NCI-H226 (cell line): ENCODE measurements at places on chromosomes 4 and X.

DNA sequence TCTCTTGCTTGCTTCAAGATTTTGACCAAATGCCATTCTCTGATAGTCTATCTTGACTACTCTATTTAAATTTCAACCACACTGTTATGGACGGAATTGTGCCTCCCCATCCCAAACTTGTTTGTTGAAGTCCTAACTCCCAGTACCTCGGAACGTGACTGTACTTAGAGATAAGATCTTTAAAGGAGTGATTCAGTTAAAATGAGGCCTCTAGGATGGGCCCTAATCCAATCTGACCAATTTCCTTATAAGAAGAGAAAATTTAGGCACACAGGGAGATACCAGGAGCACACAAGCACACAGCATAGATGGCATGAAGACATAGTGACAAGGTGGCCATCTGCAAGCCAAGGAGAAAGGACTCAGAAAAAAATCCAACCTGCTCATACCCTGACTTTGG lies 269.9 kb downstream of the KCNIP4 start:
- DNase-seq: no peak

DNA sequence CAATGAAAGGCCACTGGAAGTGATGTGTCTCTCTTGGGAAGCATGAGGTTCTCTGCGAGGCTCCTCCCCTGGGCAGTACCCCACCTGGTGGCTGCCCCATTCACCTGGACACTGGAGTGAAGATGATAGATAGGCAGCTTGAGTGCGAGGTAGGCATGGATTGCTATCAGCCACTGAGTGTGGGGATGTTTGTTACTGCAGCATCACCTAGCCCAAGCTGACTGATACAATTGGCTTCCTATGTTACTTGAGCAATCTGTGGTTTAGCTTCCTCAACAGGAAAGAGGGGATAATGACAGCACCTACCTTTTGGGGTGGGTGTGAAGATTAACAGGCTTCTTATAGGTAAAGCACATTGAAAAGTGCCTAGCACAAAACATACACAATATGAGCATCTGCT lies 30.8 kb downstream of the ADRA2C start:
- no peak for DNase-seq

GRCh38 chrX:143669395-143669794 lies 33.5 kb upstream of the SLITRK4 start:
- DNase-seq: no peak

DNA sequence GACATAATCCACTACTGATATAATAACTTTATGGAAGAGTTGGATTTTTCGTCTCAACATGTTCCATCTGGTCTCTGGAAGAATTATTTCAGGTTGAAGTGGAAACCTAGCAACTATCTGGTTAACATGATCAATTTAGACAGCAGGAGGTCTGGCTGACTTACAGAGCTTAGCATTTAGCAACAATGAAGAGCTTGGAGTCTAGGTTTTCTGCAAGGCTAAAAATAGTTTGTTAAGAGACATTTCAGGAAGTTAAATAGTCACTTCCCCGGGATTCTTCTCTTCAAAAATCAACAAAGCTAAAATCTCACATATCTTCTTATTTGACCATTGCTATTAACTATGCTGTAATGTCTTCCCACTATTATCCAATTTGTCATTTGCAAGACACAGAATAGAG lies 418.6 kb upstream of the DIPK2B start:
- no peak for DNase-seq

DNA sequence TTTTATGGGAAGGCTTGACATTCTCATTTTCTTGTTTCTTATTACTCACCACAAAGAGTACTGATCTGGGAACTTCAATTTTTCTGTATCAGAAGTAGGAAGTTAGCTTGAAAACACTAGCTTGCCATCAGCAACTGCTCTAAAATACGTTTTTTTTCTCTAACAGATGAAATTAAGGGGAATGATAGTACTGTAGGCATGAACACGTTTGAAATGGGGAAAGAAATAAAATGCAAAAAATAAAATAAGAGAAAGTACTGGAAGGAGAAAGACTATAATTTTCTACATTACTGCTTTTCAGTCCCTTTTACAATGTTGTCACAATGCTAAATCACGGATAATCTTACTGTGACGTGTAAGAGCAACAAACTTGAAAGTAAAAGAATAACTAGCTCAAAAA lies 1.5 kb downstream of the RADX start:
- DNase-seq: no peak

- DNase-seq: no peak
These were observed 52.9 kb downstream of the CRLF2 start for GRCh38 chrX:1159548-1159947.

- DNase-seq: no peak
These were observed 1564.8 kb downstream of the RPA4 start for GRCh38 chrX:98448524-98448923.

GRCh38 chr4:12724510-12724909 lies 759.6 kb downstream of the RAB28 start:
- no peak for DNase-seq

DNA sequence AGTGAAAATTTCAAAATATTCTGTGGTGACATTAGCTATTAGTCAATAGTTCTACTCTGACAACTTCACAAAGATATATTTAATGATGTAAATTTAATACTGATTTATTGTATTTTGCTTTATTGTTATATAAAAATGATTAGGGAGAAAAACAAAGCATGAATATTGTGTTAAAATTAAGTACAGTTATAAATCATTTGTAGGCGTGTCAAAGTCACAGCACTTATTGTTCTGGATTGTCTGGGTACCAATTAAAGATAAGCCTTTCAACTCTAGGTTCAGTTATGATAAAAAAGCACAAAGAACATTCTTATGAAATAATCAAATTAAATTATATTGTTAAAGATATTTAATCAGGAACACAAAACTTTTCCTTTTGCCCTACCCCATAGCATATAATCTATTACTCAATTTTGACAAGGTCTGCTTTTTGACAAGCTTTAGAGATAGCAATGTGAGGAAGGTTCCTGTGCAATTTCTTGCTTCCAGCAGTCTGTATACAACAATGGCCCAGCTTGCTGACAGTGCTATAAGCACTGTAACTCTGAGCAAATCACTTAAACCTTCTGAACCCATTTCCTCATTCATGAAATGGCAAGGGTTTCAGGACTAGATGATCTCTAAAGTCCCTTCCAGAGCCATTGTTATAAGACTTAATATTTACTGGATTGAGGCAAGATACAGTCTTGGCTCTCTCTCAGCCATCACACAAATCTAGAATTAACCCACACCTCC lies 910.3 kb upstream of the LCORL start:
- no peak for DNase-seq

- no peak for DNase-seq
These were observed 26.3 kb upstream of the PRSS48 start for GRCh38 chr4:151250706-151251105.
